ENCODE measurements at places on chromosomes 2 and 18.

GRCh38 chr2:178328037-178328436 is 122.9 kb downstream of the PRKRA start:
- DNase-seq, result no peak

GRCh38 chr18:28159055-28159454 is 17.9 kb downstream of the CDH2 start:
- DNase-seq, result no peak

- no peak for DNase-seq
Observed at GRCh38 chr2:128228894-128229293, 89.8 kb downstream of the HS6ST1 start.

DNA sequence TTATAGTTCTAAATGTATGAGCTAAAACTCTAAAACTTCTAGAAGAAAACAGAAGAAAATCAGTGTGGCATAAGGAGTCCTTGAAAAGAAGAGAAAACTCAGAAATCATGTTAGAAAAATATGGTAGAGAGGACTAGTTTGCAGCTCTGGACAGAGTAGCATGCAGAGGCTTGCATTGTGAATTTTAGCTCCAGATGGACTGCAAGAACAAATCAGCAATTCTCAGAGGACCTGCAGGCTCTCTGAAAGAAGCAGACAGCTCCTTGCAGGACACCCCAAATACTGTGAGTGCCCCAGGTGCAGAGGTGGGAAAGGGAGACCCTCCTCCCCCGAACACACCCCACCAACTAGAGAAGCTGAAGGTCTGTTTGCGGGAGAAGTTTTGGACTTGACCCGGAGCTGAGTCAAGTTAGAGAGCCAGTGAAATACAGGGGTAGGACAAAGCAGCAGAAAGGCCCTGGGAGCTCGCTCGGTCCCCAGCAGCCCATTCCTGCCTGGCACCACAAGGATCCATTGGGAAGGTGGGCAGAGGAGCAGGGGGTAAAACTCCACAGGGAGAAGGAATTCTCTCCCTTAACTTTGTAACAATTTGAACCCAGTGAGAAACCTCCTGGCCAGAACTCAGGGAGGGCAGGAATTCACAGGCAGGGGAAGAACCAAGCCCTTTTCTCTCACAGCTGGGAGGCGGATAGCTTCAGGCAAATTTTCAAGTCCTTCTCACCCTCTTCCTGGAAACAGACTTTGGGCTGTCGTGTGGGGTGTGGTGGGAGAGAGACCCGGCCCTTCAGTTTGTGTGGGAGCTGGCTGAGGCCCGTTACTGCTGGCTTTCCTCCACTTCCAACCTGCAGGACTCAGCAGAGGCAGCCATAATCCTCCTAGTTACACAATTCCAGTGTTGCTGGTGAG is 216.2 kb upstream of the SLC35G4 start:
- no peak for DNase-seq

- DNase-seq, result no peak
Observed at GRCh38 chr2:205959521-205959920, 126.5 kb downstream of the INO80D start.

DNA sequence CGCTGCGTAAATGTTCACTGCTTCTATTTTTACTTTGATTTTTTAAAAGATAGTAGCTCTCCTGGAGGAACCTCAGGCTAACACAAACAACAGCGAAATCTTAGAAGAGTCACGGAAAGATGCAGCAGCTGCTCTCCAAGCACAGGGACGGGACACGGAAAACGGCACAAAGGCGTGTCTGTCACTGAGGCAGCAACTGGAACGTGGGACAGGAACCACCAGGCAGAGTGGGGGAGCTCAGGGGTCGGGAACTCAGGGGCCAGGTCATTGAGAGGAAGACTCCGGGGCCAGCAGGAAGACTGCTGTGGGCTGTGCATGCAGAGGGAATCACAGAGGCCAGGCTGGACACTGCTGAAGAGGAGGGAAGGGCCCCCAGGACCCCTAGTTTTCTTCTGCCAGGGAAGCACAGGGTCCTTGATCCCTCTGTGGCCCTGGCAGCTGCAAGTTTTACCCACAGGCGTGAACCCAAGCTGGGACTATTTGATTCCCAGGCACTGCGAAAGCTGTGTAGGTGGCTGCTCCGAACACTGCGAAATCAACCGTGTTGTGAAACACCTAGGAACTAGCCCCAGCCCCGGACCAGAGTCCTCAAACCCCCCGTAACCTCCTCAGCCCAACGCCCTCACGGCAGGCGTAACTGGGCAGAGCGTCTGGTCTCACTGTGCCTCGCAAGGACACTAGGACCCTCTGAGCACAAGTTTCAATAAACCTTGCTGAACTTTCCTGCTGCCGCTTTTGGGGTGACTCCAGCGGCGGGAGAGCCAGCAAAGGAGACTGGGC is 263.0 kb downstream of the EIPR1 start:
- no peak for DNase-seq

GRCh38 chr18:36160959-36161371 is 26.3 kb upstream of the MOCOS start:
- DNase-seq, result no peak

DNA sequence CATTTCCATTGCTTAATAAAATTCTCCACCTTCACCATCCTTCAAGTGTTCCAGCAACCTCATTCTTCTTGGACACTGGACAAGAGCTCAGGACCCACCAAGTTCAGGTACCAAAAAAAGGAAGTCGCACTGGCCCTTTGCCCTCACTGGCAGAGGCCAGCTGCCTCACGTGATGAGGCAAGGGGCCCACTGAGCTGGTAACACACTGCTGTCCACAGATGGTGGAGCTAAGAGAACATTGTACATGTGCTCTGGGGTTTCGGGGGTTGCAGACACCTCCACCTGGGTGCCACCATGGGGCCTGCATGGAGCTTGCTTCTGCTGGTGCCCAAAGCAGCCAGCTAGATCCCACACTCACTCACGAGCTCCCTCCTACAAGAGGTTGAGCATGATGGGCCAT is 71.3 kb downstream of the SCG2 start:
- DNase-seq, result no peak

DNA sequence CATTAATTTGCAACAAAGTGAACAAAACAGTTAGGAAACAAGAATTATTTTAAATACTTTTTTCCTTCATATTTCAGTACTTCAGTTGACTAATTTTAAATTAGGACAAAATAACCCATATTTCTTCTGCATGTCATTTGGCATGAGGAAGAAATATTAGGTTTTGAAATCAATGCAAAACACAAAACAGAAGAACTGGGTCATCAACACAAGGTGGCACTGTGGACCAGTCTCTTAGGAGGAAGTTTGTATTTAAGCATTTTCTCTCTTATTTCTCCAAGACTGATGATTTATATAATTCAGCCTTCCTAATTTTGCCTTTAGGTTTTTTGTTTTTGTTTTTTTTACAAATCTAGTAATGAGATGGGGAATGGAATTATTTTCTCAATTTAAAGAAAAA is 352.8 kb upstream of the KCNH7 start:
- no peak for DNase-seq

All from stimulated activated CD8-positive, alpha-beta memory T cell treated with anti-CD3 and anti-CD28 coated beads, Interleukin-15, amount 100 ng/mL, for 48 hours (primary cell).